Foreskin keratinocyte (primary cell): ENCODE measurements at places on chromosomes 2 and 18.

DNA sequence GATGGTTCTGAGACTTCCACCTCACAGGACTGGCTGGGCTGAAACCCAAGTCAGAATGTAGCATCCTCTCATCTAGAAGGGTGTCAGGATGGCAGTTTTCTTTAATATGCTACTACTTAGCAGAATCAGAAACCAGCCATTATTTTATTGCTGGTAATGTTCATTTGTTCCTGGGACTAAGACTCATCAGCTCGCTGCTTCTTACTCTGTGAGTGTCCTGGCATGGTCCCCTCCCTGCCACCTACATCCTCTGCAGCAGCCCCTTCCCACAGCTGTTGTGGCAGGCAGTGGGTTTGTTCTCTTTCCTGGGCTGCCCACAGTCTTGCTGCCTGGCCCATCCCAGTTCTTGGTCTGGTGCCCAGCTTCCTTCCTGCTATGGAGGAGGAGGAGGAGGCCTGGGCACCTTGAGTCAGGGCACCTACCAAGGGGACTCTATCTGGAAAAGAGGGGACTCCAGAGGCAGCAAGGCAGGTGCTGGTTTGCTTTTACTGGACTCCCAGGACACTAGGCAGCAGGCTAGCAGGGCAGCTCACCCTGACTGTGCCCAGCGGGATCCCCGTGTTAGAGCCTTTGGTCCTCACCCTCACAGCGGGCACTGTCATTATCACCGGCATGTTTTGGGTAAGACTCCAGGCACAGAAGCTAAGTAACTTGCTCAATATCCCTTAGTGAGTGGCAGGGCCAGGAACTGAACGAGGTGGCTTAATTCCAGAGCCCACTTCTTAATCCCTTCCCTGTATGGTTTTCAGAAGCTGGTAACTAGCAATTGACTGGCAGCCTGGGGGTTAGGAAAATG is 62.1 kb downstream of the LRRFIP1 start:
- DNase-seq: no peak

GRCh38 chr2:145415151-145415550 is 895.2 kb upstream of the ZEB2 start:
- DNase-seq: no peak

- DNase-seq: peak; percentile 87
These were observed 136.2 kb downstream of the PXDN start for GRCh38 chr2:1607971-1608688.

GRCh38 chr2:38152035-38152434 is 76.1 kb upstream of the CYP1B1 start:
- DNase-seq: no peak

DNA sequence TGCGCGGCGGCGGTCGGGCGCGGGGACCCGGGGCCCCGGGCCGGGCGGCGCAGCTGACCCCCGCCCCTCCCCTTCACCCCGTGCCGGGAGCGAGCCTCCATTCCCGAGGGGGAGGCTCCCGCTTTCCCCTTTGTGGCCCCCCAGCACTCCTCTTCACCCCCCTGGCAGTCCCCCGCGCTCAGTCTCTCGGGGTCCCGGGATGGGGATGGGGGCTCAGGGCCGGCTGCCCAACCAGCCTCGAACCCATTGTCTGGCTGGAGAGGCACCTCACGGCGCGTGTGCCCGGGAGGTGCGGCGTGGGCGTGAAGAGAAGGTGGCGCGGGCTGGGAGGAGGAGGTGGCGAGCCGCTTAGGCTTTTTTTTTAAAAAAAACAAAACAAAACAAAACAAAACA is 748 bp downstream of the FMNL2 start:
- DNase-seq: peak; percentile 20

DNA sequence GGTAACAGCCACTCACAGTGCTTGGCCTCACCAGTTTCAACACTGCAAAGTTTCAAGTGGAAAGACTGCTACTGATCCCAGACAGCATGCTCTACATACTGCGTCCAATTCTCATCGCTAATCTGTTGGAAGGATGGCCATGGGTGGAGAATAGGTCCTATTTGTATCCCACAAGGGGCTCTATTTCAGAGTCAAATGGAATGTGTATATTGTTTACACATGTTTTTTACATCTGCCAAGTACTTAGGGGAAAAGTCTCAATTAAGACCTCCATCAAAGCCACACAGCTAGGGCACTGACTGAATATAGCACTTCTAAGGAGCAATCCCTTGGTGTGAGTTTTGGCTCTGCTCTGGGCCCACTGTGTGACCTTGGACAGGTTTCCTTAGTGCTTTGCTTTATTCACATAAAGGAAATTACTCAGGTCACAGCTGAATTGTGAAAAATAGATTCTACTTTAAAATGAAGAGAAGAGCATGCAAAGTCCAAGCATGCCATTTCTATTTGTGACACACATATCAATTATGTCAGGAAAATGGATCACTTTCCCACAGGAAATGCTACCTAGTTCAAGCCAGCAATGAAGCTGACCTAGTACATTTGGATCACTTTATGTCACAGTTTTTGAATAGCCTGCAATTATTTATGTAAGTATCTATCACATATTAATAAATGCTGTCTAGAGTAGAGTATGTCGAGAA is 112.9 kb upstream of the STK17B start:
- no peak for DNase-seq

GRCh38 chr18:24553571-24554285 is 93.3 kb downstream of the HRH4 start:
- no peak for DNase-seq

- DNase-seq: peak; percentile 18
These were observed 14.0 kb downstream of the ASPRV1 start for GRCh38 chr2:69947325-69947931.

- DNase-seq: no peak
These were observed 2.3 kb downstream of the INPP5D start for GRCh38 chr2:233062451-233062850.

GRCh38 chr2:234136461-234136860 is 86.0 kb downstream of the SPP2 start:
- DNase-seq: peak; percentile 76

DNA sequence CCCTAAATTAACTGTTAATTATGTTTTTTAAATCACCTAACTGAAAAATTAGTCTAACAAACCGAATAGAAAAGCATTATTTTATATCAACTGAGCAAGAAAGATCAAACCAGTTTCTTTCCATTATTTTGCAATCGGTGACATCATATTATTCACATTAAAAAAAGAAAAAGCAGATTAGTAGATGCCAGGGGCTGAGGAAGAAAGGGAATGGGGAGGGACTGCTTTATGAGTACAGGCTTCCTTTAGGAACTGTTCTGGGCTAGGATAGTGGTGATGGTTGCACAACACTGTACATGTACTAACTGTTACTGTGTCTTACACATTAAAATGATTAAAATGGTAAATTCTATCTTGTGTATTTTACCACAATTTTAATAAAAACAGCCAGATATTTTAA is 59.3 kb downstream of the COBLL1 start:
- peak; percentile 42 for DNase-seq

- no peak for DNase-seq
These were observed 272.9 kb downstream of the SLC8A1 start for GRCh38 chr2:40178971-40179370.

- no peak for DNase-seq
These were observed 26.9 kb upstream of the CASP10 start for GRCh38 chr2:201156036-201156435.

- DNase-seq: no peak
These were observed 321.1 kb downstream of the PIK3C3 start for GRCh38 chr18:42275949-42276730.

GRCh38 chr2:168369031-168369430 is 87.0 kb upstream of the CERS6 start:
- DNase-seq: no peak

DNA sequence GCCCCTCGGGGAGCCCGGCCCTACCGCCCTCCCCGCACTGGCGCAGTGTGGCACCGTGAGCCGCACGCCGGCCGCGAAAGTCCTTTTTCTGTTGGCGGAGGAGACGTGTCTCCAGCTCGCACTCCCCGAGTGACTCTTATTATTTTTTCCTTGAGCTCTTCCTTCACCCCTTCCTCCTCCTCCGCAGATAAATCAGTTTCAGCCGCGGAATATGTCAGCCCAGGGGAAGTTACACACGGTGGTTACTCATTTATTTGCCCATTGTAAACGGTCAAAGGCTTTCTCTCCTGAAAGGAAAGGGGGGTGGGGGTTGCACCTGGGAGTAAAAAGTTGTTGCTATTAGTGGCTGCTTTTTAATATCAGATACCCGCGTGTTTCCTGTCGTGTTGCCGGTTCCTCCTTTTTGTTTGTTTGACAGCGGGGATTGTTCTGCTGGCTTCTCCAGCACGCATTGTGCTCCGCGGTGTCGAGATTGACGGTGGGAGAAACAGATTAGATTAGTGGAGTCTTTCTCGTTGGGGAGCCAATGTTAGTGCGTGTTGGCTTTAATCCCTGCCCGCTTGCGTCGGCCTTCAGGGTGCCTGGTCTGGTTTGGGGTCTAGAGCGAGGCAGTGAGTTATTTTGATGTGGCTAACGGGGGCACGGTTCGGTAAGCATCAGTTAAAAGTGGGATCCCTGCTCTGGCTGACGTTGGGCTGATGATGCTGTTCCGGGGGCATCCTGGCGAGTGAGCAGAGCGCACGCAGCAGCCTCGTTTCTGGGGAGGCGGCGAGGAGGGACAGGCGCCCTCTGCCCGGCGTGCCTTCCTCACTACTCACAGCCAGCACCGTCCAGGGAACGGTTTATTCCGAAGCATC is 1.6 kb downstream of the CRIM1 start:
- no peak for DNase-seq

GRCh38 chr18:48943736-48944527 is 6.8 kb downstream of the SMAD7 start:
- no peak for DNase-seq

- DNase-seq: no peak
These were observed 101.8 kb upstream of the NPAS2 start for GRCh38 chr2:100718065-100718629.

- DNase-seq: no peak
These were observed 715 bp upstream of the CFAP36 start for GRCh38 chr2:55518841-55519165.

DNA sequence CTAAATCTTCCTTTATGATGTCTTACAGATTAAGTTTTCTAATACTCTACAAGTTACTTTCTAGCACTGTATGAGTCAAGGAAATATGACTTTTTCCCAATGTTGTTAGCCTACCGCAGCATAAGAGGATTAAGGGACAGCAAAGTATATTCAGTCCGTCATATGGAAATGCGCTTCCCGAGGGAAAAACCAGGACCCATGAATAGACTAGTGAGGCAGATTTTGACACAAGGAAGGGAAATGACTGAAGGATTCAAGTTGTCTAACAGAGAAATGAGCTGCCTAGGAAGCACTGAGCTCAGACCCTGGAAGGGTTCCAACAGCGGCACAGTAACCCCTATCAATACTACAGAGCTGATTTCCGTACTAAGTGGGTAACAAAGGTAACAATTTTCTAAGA is 12.0 kb downstream of the SEPTIN10 start:
- no peak for DNase-seq
